Inflammatory macrophage (primary cell): ENCODE measurements at places on chromosomes 12 and 14.

GRCh38 chr12:19316425-19316824, 122.9 kb upstream of the AEBP2 start:
- DNase-seq: no peak

- no peak for DNase-seq
Measured at GRCh38 chr12:69000540-69001243, 67.7 kb upstream of the CPM start.

- DNase-seq: no peak
Measured at GRCh38 chr12:3533703-3534386, 42.8 kb downstream of the PRMT8 start.

- no peak for DNase-seq
Measured at GRCh38 chr12:30082381-30082780, 298.6 kb upstream of the TMTC1 start.

- DNase-seq: no peak
Measured at GRCh38 chr14:74691456-74691855, 21.4 kb downstream of the AREL1 start.

DNA sequence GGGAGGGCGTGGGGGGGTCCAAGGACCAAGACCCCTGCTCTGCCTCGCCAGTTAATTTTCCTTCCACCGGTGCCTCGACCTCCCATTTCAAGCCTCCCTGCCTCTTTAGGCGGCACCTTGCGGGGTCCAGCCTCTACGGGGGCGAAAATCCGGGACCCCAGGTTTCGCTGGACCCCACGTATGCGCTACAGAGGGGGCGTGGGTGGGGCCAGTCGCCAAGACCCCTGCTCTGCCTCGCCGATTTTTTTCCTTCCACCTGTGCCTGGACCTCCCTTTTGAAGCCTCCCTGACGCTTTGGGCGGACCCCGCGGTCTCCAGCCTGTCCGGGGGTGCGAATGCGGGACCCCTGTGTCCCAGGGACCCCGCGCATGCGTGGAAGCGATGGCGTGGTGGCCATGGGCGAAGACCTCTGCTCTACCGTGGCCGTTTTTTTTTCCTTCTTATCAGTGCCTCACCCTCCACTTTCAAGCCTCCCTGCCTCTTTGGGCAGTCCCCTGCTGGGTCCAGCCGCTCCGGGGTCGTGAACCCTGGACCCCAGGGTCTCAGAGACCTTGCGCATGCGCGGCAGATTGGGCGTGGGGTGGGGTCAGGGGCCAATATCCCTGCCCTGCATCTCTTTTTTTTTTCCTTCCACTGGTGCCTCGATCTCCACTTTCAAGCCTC, 324.2 kb downstream of the ALG10 start:
- no peak for DNase-seq

- no peak for DNase-seq
Measured at GRCh38 chr12:2373307-2373706, 320.5 kb downstream of the CACNA1C start.
